Activated naive CD4-positive, alpha-beta T cell (primary cell): ENCODE measurements at places on chromosomes 16 and 17.

DNA sequence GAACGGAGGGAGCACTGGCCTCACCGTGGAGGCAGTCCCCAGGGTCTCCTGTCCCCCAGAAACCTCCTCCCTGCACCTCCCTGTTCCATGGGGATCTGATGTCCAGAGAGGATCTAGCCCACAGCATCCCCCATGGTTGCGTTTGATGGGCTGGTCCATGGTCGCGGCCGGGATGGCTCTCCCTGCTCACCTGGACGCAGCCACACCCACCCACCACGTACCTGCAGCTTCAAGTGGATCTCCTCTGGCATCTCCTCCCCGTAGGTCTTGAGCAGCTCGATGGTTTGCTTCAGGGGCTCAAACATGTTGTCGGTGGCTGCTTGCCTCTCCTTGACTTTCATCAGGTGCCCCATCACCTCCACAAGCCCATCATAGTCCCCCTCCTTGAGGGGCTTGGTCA lies 47.9 kb downstream of the DNAH17 start:
- DNase-seq = no peak

- DNase-seq = no peak
These were observed 186.0 kb upstream of the PMFBP1 start for GRCh38 chr16:72357910-72358309.

GRCh38 chr17:32222621-32223020 lies 43.0 kb upstream of the RHBDL3 start:
- DNase-seq = no peak

GRCh38 chr17:6666077-6666521 lies 14.5 kb downstream of the C17orf100 start:
- no peak for DNase-seq

DNA sequence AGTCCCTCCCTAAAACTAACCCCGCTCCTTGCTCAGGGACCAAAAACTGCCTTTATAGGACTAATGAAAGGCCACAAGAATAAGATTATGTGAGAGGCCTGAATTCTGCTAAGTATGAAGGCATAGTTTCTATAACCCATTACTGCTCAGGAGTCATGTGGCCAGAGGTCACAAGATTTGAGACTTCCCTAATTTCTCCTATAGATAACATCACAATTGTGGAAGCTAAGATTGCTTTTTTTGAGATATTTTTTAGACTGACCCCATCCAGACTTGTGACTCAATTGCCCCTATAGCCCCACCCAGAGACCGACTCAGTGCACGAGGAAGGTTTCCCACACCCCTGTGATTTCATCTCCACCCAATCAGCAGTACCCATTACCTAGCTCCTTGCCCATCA lies 504.1 kb upstream of the GOT2 start:
- DNase-seq = no peak

DNA sequence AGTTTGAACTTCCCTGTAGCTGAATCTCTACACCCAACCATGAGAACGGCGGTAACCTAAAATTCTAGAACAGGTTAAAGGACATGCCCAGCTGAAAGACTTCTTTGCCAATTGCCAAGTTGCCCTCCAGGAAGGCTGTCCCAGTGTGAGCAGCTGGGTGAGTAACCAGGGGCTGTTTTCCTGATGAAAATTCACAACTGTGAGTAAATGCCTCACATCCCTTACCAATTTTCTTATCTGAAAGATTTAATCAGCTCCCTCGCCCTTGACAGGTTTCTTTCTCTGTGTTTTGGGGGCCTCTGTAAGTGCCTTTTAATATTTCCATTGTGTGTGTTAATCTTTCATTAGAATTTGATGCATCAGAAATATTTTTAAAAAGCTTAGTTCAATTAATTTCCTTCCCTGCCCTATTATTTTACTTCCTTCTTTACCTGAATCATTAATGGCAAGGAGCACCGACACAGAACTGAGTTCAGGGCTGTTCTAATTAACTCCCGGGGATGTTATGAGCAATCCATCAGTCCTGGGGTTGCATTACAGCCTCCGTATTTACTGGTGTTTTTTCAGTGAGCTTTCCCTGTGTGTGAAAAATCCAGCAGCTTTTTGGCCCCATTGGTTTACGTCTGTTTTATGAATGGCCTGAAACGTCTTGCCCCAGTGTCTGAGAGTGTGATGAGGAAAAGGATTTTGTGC lies 152.9 kb downstream of the CLEC16A start:
- DNase-seq = no peak

GRCh38 chr17:57337390-57337789 lies 81.1 kb downstream of the MSI2 start:
- DNase-seq = no peak

- DNase-seq = no peak
These were observed 37.8 kb upstream of the RASL10B start for GRCh38 chr17:35693662-35694061.

GRCh38 chr17:47220531-47220999 lies 11.4 kb downstream of the MYL4 start:
- no peak for DNase-seq

- DNase-seq = no peak
These were observed 63.5 kb upstream of the PLCG2 start for GRCh38 chr16:81715358-81716196.

DNA sequence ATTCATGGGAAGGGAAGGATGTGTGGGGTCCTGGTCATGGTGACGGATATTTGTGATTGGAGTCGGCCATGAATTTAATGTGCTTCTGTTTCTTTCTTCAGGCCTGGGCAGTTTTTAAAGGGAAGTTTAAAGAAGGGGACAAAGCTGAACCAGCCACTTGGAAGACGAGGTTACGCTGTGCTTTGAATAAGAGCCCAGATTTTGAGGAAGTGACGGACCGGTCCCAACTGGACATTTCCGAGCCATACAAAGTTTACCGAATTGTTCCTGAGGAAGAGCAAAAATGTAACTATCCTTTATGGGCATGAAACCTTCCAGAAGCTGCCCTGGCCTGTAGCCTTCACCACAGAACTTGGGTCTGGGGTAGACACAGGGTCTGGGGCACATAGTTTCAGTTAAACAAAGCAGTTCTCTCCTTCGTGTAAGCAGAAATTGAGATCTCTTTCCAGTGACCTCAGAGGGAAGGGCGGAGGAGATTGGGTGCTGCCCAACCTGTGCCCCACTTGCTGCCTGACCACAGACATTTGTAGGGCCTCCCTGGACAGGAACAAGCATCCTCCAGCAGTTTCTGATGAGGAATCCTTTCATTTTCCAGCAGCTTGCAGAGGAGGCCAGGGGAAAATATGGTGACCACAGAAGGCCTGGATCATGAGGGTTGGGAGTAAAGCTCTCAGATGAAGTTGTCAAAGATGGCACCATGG lies 10.1 kb downstream of the IRF8 start:
- DNase-seq = no peak

DNA sequence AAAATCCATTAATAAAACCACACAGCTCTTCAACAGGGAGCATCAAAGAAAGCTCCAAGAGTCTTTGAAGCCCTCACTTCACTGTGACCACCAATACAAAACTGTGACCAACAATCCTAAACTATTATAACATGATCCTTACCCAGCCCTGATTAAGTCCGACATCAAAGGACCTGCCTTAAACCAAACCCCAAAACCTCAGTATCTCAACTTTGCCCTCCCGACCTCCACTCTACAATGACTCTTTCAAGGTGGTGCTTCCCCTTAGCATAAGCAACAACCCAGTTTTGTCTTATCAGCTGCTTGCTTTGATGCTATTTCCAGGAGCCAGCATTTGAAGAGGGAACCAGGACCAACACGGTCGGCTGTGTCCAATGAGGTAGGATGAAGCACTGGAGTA lies 8.5 kb upstream of the PRSS22 start:
- no peak for DNase-seq

DNA sequence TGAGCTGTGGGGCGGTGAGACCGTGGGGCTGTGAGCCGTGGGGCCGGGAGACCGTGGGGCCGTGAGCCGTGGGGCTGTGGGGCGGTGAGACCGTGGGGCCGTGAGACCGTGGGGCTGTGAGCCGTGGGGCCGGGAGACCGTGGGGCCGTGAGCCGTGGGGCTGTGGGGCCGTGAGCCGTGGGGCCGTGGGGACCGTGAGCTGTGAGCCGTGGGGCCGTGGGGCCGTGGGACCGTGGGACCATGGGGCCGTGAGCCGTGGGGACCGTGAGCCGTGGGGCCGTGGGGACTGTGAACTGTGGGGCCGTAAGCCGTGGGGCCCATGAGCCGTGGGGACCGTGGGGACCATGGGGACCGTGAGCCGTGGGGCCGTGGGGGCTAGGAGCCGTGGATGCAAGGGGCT lies 24.6 kb upstream of the PVALEF start:
- DNase-seq = no peak

DNA sequence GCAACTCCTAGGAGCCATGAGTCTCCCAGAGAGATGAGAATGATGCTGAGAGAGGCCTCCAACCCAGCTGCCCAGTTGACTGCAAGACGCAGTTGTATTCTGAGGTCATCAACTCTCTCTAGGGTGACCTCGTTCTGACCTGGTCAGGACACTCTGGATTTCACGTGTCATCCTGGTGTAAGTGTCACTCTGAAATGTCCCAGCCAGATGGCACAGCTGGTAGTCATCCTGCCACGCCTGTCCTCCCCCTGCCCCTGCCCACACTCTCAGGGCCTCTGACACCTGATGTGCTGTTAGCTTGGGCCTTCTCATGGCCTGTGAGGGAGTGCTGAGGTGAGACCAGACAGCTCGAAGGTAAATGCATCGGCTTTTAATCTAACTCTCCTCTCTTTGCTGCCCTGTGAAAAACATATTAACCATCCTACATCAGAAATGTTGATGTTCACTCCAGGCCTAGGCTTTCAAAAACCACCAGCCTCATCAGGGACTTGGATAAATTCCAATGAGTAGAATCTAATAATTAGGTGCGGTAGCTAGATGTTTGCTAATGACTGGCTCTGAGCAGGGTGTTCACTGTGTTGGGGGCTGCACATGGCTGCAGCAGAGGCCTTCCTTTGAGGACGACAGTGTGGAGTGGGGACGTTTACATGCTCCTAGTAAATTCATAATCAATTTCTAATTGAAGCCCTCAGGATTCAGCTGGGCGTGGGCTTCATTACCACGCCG lies 13.8 kb downstream of the MLYCD start:
- DNase-seq = no peak

- no peak for DNase-seq
These were observed 2.5 kb upstream of the TPSAB1 start for GRCh38 chr16:1237990-1238389.

DNA sequence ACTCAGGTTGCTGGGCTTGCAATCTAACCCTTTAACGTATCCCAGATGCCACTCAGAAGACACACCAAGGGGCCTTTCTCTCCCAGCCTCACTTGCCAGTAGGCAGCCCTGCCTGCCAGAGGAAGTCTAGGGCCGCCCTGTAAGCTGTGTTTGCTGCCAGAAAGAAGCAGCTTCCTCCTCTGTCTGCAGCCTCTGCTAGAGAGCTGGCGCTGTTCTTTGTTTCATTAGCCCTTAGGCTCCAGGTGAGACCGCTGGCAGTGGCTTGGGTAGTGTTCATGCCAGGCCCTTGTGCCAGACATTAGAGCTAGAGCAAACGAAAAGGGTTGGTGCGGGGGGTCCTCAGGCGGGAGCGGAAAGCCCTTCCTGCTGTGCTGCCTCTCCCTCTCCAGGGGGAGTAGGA lies 8.9 kb downstream of the CTRL start:
- DNase-seq = no peak

- no peak for DNase-seq
These were observed 44.3 kb downstream of the HOXB1 start for GRCh38 chr17:48486557-48486956.

GRCh38 chr16:83870830-83871229 lies 28.1 kb upstream of the MLYCD start:
- DNase-seq = no peak

- DNase-seq = no peak
These were observed 316.9 kb downstream of the HAPSTR1 start for GRCh38 chr16:9408297-9408878.

- DNase-seq = no peak
These were observed 5.0 kb downstream of the SEC14L1 start for GRCh38 chr17:77145612-77146245.

DNA sequence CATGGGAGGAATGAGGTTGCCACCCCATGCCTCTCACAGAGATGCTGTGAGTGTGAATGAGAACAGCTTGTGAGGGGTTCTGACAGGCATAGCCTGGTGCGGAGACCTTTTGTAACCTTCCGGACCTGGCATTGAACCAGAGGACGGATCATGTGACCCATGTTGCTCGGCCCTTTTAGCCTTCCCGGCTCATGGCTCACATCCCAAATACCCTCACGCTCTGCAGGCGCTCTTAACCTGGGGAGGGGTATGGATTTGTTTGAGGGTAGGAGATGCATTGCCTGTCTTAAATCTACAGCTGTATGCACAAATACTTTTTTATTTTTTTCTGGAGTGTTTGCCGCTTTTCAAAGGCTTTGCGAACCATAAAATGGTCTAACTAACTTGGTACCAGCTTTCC lies 102.4 kb upstream of the CRHR1 start:
- DNase-seq = no peak

GRCh38 chr16:2038382-2039231 lies 9.0 kb downstream of the NTHL1 start:
- DNase-seq = no peak

DNA sequence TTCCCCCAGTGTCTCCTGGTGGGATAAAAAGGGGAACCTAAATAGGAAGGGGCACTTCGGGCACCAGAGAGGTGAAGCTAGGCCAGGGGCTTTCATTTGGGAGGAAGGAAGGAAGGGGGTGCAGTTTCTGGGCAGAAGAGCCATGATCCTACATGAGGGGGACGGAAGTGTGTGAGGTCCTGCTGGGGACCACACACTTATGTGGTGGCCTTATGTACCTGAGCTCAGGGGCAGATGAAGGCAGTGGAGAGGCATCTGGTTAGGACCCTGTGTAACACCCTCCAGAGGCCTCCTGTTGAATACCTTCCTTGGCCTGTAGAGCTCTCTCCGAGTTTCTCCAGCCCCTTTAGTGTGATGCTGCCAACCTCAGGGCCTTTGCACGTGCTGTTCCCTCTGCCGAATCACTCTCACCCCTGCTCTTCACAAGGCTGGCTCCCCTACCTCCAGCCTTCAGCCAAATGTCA lies 21.2 kb downstream of the IGFBP4 start:
- DNase-seq = no peak

GRCh38 chr17:41413353-41413957 lies 10.9 kb downstream of the KRT37 start:
- no peak for DNase-seq

- no peak for DNase-seq
These were observed 24.4 kb downstream of the CNTROB start for GRCh38 chr17:7956228-7956965.

DNA sequence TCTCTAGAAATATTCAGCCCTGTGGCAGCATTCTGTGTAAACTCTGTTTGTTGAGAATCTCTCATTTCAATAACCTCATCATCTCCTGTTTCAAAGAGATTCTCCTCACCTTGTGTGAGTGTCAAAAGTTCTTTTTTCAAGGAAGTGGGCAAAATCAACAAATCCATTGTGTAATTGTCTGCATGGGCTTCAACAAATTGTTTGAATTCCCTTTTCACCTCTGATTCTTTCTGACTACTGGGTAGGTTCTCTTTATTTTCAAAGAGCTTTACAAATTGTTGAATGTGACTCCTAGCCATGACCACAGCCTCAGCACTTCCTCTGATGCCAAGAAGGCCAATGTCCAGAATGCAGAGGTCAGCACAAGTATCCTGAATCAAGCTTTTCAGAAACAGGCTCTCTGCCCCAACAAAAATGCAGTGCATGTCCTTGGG lies 48.0 kb downstream of the N4BP1 start:
- DNase-seq = no peak

GRCh38 chr16:21638573-21638975 lies 13.8 kb downstream of the IGSF6 start:
- DNase-seq = no peak

GRCh38 chr16:83685615-83686165 lies 122.1 kb upstream of the HSBP1 start:
- DNase-seq = no peak
